ENCODE measurements at places on chromosomes 5 and 9.
A peak's percentile ranks its signal among the peaks of the same experiment; 100 is the strongest.

GRCh38 chr9:33815781-33816180 is 1.2 kb upstream of the UBE2R2 start:
- no peak for DNase-seq

GRCh38 chr5:36621985-36622384 is 15.6 kb downstream of the SLC1A3 start:
- DNase-seq: no peak

DNA sequence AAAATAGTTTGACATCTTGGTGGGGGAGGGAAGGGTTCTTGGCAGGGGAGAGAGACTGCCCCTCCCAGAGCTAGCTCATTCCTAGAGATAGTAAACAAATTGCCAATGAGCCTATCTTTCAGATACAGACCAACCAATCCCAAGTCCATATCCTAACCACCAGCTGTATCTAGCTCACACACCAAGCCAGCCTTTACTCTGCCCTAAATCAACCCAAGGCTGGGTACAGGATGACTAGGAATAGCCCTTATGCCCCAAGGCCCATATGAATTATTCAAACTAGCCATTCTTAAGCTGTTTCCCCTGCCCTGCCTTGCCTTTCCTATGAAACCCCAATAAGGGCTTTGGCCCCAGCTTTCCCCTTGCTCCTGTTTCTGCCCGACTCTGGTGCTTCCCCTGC is 281.3 kb upstream of the PANK3 start:
- DNase-seq: no peak

DNA sequence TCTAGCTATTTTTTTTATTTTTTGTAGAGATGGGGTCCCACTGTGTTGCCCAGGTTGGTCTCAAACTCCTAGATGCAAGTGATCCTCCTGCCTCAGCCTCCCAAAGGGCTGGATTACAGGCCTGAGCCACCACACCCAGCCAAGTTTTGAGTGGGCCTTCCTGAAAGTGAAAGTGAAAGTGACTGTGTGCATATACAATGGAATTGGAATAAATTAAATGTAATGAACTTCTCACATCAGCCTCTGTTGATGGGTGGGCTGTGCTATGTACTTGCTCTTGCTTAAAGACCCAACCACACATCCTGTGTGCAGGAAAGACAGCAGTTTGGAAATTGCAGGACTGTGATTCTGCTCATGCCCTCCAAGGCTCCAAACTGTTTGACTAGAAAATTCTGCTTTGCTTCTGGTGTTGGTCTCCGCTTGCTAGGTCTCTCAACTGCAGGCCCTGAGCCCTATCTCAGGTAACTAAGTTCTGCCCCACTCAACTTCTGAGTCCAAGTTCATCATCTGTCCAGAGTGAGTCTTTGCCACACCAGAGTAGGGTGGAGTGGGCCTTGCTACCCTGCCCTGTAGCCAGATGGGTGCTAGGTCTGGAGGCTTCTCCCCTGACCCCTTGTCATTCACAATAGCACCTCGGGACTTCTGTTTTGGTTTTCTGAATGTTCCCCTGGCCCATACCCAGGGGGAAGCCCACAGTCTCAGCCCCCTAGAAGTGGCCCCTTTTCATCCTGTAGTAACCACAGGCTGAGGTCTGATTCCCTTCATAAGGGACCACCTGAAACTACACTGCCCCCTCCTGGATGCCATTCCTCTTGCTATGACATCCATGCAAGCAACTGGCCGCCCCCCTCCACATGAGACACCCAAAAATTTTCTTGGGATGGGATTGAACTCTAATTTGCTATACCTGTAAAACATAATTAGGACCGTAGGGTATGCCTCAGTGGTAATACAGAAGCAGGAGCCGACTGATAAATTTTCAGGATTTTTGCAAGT is 36.5 kb upstream of the RAD23B start:
- DNase-seq: no peak

- DNase-seq: no peak
These were observed 45.2 kb downstream of the ANKDD1B start for GRCh38 chr5:75656311-75657003.

DNA sequence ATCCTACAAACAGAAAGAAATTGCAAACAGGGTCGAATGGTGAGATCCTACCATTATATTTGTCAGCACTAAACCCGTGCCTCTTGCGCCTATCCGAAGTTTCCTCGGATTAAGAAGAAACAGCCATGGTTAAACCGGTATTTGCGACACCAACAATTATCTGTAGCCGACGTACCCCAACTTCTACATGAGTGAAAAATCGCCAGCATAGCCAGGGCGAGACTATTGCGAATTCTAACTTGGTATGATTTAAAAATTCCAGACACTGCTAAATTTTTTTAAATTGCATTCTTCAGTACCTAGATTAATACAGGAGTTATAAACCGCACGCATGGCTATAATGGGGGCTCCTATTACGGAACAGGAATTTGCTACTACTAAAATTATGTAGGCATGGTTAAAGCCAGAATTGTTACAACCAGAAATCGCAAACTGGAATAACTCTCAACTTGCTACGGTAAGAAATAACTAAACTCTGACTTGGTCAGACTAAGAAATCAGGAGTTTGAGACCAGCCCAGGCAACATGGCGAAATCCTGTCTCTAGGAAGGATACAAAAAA is 25.3 kb upstream of the ANXA2R start:
- peak; percentile 7 for DNase-seq

GRCh38 chr9:131627326-131627647 is 82.0 kb downstream of the PRRT1B start:
- no peak for DNase-seq

DNA sequence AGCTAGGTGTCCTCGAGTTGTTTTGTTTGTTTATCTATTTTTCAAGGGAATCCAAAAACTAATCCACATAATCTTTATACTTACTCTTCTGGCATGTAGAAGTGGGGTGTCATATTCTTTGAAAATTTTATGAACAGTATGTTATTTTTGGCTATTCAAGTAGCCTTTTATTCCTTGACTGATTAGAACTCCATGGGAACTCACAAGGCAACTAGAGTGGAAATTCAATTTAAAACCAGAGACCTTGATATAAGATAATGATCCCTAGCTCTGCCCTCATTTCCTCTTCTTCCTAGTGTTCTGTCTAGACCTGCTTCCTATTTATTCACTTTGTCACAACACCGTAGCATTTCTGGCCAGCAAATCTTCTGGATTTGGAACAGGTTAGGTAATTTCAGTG is 1123.7 kb upstream of the C9orf72 start:
- no peak for DNase-seq

GRCh38 chr5:175814691-175815090 is 56.7 kb upstream of the CPLX2 start:
- DNase-seq: no peak

- no peak for DNase-seq
These were observed 220.2 kb downstream of the EFNA5 start for GRCh38 chr5:107450531-107450930.

GRCh38 chr9:126392662-126393371 is 66.2 kb downstream of the MVB12B start:
- no peak for DNase-seq

DNA sequence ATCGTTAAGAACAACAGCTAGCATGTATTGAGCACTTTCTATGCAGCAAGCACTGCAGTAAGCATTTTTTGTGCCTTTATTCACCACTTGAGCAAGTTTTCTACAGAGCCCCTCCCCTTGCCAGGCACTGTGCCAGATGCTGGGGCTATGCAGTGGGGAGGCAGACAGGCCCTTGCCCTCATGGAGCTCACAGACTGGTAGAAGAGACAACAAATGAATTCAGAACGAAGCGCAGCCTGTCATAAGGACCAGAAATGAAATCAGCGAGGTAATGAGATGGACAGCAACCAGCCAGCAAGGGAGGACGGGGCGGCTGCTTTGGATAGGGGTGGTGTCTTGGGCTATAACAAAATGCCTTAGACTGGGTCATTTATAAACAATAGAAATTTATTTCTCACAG is 68.8 kb downstream of the C9orf50 start:
- no peak for DNase-seq

DNA sequence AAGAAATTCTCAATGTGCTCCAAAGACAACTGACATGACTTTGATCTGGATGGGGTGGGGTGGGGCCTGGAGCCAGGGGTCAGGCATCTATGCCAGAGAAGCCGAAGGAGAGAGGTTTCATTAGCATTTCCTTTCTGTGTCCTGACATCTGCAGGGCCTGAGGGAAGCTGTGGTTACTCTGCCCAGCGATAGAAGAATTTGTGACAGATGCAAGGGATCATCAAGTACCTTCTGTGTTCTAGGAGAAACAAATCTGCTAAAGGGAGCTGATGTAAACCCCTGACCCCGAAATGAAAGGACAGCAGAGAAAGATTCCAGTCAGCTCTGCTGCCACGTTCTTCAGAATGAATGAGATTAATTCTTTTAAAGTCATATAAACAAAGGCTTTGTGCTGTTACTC is 335.7 kb downstream of the PRELID2 start:
- no peak for DNase-seq

- no peak for DNase-seq
These were observed 81.0 kb upstream of the ZBTB43 start for GRCh38 chr9:126723807-126724172.

GRCh38 chr9:133710661-133711427 is 27.3 kb downstream of the SARDH start:
- no peak for DNase-seq

DNA sequence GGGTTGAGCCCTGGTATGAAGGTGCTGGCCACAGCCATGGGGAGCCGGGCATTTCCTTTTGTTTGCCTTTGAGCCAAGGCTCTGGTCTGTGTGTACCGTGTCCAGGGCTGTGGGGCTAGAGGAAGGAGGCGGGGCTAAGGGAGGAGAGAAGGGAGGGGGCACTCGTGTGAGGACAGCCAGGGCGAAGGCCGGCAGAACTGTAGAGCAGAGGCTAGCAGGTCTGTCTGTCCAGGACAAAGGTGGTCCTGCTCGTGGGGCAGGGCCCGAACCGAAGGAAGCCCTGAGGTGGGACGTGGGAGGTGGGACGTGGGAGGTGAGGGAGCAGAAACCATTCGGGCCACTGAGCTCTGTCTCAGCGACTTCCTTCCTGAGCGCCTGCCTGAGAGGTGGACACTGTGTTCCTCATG is 41.3 kb upstream of the TESK1 start:
- no peak for DNase-seq

GRCh38 chr9:89428901-89429890 is 68.7 kb downstream of the SEMA4D start:
- no peak for DNase-seq

DNA sequence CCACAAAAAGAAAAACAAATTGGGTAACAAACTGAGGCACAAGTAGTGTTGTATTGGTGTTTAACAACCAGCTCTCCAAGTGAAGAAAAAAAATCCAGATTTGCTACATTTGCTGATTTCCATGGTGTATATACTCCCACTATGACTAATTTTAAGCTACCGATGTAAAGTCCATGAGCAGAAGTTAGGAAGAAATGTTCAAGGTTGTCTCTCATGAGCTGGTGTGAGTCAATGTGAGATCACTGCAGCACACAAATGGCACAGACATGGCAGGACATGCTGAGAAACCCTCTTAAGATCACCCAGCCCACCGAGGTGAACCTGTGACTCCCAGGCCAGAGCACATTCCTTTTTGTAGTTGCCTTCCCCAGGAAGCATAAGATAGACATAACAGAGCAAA is 36.2 kb downstream of the SLC44A1 start:
- no peak for DNase-seq

DNA sequence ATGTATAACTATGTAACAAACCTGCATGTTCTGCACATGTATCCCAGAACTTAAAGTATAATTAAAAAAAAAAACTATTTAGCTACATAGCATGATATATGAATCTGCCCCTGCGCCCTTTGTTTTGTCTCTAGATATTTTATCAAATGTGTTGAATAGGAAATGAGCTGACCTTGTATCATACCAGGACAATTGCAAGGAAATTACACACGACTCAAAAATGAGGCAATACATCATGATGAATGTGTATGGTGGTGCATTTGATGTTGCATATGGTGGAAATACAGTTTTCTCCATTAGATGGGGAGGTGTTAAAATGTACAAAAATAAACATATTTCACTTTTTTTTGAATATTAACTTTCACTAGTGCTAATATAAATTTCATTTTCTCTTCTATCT is 28.6 kb upstream of the CEP78 start:
- DNase-seq: no peak

DNA sequence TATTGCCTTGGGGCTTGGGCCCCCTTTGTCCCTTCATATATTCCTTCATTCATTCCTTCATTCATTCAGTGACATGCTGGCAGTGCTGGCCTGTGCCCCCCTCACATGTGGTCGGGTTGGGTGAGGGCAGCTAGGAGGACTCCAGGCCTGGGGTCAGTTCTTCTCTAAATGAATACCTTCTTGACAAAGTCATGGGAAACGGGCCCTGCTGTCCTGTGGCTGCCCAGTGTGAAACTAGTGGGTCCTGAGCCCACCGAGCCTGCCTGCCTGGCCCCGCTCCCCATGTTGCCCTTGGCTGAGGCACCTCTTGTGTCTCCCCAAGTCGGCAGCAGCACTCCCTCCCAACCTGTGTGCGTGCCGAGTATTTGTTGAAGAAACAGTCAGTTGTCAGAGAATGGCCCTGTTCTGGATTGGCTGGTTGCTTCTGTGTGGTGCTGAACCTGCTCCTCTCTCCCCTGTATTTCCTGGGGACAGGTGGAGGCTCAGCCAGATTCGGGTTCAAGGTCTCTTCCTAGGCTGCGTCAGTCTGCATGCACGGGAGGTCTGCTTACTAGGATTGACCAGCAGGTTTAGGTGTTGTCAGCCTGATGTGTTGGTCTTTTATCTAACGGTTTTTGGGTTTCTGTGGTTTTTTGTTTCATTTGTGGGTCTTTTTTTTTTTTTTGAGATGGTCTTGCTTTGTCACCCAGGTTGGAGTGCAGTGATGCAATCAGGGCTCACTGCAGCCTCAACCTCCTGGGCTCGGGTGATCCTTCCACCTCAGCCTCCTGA is 3.0 kb upstream of the CEL start:
- no peak for DNase-seq

DNA sequence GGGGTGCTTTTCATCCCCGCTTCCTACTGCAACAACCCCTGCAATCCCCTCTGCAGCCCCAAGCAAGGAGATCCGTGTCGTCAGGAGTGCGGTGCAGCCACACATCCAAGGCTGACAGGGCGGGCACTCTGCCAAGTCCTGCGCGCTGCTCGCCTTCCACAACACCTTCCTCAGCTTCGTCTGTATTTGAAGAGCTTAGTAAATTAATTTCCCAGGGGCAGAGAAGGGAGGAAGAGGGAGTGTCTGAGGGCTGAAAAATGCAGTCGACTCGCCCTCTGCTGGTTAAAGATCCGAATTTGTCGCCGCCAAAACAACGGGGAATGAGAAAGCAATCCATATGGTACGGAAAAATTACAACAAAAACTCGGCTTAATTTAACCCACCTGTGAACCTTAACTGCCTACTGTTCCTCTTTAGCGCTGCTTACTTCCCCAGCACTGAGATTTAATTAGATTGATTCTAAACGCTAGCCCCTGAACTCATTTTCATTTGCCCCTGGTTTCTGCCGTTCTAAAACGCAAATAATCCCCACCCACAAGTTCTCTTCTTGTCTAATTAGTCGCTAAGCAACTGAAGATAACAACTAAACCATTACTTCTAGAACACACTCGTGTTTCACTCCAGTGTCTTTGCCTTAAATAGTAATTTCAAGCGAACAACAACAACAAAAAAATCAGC is 10.9 kb upstream of the PCDHB1 start:
- no peak for DNase-seq

DNA sequence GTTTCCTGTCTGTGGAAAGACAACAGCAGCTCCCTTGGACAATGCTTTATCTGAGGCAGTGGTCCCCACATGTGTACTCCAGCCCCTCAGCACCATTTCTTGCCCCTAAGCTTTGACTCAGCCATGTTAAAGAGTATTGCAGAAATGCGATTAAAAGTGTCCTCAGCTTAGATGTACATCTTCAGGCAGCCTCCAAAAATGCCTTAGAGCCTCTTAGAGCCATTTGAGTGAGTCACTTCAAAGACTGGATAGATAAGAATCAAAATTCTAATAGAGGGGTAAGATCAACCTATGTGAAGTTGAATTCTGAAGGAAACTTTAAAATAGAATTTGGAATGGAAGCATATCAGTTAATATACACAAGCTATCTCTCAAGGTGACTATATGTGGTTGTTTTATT is 296.3 kb downstream of the ADAMTS6 start:
- no peak for DNase-seq

Measured in activated naive CD4-positive, alpha-beta T cell (primary cell).